ENCODE measurements at places on chromosomes 3 and 15.

GRCh38 chr15:89416339-89417183 lies 79.8 kb downstream of the RHCG start:
- no peak for DNase-seq

DNA sequence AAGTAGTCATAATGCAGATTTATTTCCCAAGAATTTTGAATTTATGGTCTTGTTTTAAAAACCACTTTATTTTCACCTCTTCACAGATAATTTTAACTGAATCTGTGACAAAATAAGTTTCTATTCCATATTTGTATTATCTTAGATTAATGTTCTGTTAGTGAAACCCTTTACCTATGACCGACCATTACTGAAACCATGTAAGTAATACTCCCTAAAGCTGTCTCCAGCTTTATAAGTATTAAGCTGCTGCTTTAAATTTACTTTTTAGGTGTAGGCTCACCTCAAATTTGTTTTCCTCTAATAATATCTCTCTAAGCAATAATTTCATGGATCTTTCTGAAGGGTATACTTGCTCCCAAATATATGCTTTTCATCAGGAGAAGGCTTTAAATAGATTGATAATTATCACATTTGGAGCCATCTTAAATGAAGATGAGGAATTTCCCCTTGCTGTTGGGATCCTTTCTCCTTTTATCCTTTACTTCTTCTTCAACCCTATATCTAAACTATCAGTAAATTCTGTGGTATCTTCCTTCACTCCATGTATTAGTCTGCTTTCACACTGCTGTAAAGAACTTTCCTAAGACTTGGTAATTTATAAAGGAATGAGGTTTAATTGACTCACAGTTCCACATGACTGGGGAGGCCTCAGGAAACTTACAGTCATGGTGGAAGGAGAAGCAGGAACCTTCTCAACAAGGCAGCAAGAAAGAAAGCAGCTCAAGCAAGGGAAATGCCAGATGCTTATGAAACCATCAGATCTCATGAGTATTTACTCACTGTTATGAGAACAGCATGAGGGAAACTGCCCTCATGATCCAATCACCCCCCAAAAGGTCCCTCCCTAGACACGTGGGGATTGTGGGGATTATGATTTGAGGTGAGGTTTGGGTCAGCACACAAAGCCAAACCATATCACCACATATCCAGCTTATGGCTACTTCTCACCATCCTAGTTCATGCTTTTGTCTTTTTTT lies 92.3 kb upstream of the P2RY1 start:
- no peak for DNase-seq

GRCh38 chr3:69888943-69889315 lies 110.6 kb upstream of the SAMMSON start:
- no peak for DNase-seq

- no peak for DNase-seq
These were observed 35.6 kb downstream of the SMAD3 start for GRCh38 chr15:67100801-67101581.

- DNase-seq, result no peak
These were observed 3.8 kb upstream of the FOXB1 start for GRCh38 chr15:60000113-60000823.

DNA sequence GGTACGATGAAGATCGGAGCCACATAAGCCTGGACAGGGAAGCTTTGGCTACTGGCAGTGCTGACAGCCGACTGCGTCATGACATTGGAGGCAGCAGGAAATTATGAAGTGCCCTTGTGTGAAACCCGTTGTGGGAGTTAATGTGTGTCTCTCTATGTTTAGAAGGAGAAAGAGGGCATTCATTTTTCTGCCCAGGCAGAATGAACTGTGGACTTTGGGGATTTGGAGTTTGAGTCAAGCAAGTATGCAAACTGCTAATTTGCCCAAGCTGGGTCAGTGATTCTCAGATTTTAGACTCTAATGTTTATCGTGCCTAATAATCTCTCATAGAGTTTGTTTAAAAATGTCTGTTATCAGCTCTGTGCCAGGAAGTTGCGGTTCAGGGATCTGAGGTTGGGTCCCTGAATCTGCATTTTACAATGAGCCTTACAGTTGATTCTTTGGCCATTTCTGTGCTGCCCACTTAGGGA lies 5.6 kb downstream of the CTXND1 start:
- DNase-seq, result no peak

DNA sequence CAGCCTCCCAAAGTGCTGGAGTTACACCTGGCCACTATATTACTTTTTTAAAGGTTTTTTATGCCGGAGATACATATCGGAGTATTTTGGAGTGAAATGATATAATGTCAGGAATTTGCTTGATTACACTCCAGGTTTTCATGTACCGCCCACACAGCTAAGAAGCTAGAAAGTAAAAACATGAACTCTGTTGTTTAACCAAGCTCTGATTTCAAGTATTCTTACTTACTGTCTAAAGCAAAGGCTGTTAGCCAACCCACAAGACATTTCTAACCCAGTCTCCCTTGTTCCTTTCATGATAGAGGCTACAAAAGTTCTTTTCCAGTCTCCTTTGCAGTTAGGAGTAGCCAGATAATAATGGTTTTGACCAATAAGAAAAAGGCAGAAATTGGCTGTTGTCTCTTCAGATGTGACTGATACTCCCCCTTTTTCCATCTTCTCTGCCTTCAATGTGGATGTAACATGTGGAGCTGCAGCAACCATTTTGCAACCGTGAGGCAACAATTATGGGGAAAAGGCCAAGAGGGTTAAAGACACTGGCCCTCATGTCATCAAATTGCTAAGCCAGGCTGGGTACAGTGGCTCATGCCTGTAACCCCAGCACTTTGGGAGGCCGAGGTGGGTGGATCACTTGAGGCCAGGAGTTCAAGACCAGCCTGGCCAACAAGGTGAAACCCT lies 6.1 kb upstream of the CP start:
- DNase-seq, result no peak

DNA sequence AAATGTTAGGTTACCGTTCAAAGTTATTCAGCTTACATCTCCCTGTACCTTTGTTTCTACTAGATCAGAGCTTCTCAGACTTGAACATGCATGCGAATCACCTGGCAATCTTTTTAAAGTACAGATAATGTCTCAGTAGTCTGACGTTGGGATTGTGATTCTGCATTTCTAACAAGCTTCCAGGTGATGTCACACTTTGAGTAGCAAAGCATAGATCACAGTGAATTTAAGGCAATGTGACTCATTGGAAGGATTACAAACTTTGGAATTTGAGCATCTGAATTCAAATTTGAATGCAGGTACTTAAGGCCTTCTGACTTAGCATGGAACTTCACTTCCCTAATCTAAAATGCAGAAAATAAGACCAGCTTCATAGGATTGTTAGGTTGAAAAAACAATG lies 10.8 kb upstream of the ZMAT3 start:
- no peak for DNase-seq

- peak; percentile 16 for DNase-seq
These were observed 66.5 kb downstream of the LEKR1 start for GRCh38 chr3:156892701-156893100.

DNA sequence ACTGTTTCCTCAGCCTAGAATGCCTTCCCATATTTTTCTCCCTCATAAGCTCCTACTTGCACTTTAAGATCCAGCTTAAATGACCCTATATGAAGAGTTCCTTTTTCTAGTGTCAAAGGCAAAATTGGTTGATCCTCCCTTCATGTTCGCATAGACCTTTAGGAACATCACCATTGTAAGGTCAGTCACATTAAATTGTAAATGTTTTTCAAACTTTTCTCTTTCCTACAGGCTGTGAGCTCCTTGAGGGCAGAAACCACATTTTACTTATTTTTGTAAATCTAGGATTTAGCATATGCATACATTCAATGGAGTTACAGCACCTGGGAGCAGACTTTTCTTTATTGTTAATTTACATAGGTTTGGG lies 813 bp downstream of the SMCO1 start:
- DNase-seq, result no peak

DNA sequence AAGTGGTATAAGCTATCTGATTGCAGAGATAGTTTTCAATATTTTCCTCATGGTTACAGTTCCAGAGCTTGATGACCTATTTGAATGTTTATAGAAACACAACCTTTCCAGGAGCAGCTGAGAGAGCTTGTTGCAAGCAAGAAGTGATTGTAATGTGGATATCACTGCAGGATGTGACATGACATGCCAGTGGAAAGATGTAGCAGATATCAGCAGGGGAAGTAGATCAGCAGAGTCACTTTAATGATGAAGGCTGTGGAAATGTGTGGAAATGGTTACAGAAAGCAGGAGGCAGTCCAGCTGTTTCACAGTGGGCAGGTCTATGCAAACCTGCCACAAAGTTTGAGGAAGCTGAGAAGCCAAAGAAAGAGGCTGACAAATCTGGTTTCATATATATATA lies 21.0 kb downstream of the TMEM158 start:
- DNase-seq, result no peak

DNA sequence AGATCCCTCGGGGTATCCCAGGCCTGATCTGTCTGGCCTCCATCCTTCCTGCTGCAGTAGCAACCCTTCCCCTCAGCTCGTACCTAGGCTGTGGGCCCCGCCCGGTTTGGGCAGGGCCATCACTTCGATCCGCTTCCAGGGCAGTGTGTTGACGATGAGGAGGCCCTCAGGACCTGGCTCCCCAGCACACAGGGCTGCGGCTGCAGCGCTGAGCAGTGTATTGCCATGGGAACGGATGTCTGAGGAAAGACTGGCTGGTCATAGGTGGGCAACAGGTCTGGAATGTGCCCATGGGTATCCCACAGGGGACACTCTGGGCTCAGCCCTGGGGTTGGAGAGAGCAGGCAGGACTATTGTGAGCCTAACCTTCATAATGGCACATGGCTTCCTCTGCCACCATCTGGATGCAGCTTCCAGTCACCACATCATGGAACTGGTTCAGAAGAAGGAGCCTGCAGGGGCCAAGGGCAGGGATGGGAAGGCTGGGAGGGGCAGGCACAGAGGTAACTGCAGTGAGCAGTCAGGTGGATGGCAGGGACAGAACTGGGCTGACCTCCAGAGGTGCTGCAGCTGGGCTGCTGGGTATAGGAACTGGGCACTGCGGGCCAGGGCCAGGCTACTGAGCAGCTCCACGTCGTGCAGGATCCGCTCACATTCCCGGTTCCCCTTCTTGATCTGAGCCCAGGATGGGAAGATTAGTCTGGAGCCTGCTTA lies 8.7 kb downstream of the MAN2C1 start:
- no peak for DNase-seq

DNA sequence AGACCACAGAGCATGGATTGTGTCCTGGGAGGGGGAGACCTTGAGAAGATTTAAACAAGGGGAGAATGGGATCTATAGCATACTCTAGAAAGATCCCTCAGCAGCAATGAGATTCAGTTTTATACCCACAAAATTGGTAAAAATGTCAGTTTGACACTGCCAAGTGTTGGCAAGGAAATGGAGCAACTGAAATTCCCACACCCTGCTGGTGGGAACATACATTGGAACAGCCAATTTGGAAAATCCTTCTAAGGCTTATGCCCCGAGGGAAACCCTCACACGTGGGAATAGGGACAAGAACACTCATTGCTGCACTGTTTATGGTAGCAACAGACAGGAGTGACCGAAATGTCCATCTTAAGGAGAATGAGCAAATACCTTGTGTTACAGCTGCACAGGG lies 5.0 kb upstream of the DNAJB8 start:
- no peak for DNase-seq

DNA sequence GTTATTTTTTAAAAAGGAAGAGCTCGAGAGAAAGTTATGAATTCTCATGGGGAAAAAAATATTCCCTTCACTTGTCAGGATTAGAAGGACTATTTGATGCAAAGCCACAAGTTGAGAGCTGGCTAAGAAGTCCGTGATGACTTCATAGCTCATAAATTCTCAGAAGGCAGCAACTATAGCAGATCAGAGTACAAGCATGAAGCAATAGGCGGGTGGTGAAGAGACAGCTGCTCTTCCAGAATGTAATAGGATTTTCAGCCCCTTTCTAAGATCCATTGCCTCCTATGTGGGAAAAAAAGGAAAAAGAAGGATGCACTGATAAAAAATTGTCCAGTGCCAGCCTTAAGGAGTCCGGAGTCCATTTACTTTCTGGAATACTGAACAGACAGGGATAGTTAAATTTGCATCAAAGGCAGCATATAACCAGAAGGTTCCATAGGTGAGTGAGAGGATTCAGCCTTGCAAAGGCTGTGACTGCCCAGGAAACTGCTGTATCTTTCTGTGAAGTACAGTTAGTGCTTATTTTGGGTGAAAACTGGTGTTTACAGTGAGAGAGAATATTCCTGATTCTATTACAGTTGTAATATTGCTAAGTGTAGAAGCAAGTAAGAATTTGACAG lies 929.5 kb upstream of the ALCAM start:
- DNase-seq, result peak; percentile 73

- DNase-seq, result no peak
These were observed 499.1 kb downstream of the MAGI1 start for GRCh38 chr3:65539616-65540015.
